ENCODE measurements at places on chromosomes 16 and 17.

- DNase-seq, result no peak
Observed at GRCh38 chr17:12592941-12593340, 72.7 kb upstream of the MYOCD start.

- peak; percentile 86 for DNase-seq
Observed at GRCh38 chr17:38693700-38694329, 11.3 kb upstream of the MLLT6 start.

GRCh38 chr16:10835281-10835931 is 16.8 kb upstream of the TVP23A start:
- DNase-seq, result no peak

DNA sequence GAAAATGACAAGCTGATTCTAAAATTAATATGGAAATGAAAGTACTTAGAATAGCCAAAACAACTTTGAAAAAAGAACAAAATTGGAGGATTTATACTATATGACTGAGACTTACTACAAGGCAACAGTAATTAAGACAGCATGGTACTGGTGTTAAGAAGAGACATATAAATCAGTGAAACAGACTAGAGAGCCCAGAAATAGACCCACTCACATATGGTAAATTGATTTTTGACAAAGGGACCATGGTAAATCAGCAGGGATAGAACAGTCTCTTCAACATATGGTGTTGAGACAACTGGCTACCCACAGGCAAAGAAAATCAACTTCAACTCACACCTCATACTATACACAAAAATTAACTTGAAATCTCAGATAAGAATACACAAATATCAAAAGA is 12.9 kb downstream of the CMC2 start:
- DNase-seq, result no peak

- DNase-seq, result no peak
Observed at GRCh38 chr16:85637808-85638647, 24.9 kb downstream of the GSE1 start.

DNA sequence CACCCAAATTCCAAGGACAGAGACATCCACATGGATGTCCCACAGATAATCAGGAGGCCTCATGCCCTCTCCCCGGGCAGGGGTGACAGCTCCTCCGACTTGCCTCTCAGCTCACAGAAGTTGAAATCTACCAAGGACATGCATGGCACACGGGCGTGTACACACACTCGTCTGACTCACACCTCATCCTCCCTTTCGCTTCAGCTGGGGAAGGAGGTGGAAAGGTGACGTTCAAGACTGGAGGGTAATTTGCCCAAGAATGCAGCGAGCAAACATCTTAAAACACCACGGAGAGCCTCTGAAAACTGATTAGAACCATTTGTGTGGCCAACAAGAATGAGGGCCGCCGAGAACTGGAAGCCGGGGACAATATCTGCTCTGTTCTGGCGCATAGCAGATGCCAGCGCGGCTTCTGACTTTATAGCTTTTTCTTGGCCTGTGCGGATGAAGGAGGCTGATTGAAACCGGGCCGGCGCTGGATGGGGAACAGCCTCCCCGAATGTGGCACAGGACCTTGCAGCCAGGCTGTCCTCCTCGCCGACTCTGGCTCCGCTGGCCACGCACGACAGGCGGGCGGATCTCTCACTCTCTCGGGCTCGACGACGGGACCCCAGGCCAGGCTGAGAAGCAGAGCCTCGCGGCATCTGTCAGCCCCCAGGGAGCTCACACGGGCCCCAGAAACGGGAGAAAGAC is 100.9 kb downstream of the C16orf95 start:
- DNase-seq, result no peak

- DNase-seq, result no peak
Observed at GRCh38 chr17:34246446-34246845, 8.6 kb upstream of the CCL2 start.

GRCh38 chr17:79942011-79942405 is 93.7 kb downstream of the TBC1D16 start:
- DNase-seq, result no peak

GRCh38 chr16:80656711-80657150 is 115.9 kb downstream of the DYNLRB2 start:
- DNase-seq, result peak; percentile 20

DNA sequence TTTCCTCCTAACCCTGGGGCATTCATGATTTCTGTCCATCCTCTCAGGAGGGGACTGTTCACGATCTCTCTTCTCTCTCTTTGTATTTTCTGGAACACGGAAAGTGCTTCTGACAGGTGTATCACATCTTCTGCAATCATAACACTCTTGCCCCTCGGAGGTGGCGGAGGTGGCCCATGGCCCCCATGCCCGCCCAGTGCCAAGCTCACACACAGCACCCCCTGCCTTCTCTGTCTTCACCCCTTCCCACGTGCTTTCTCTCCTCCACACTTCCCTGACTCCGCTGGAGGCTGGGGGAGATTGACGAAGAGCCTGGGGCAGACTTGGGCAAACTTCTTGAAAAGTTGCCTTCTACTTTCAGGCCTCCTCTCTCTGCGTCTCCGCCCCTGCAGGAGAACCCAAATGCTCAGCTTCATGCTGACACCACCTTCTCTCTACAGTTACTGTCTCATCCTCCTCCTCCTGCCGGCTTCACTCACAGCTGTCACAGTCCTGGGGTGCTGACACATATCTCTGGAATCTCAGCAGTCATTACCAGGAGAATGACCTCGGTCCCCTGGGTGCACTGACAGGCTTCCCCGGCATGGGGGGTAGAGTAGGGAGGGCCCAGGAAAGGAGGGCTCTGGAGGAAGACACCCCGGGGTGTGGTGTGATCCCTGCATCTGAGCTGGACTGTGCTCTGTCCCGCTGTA is 127.1 kb downstream of the ENGASE start:
- no peak for DNase-seq

DNA sequence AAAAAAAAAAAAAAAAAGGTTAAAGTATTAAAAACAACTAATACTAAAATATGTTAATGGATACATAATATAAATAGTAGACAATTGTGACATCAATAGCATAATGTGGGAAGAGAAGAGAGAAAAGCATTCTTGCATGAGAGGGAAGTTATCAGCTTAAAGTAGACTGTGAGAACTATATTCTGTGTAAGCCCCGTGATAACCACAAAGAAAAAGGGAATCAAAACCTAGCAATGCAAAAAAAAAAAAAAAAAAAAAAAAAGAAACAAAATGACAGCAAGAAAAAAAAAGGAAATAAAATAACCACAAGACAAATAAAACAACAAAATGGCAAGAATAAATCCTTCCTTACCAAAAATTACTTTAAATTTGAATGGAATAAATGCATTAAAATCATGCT is 39.8 kb upstream of the MYLK3 start:
- DNase-seq, result no peak

- peak; percentile 36 for DNase-seq
Observed at GRCh38 chr16:85521552-85522307, 91.4 kb upstream of the GSE1 start.

GRCh38 chr16:2990891-2991290 is 10.6 kb upstream of the PKMYT1 start:
- no peak for DNase-seq

DNA sequence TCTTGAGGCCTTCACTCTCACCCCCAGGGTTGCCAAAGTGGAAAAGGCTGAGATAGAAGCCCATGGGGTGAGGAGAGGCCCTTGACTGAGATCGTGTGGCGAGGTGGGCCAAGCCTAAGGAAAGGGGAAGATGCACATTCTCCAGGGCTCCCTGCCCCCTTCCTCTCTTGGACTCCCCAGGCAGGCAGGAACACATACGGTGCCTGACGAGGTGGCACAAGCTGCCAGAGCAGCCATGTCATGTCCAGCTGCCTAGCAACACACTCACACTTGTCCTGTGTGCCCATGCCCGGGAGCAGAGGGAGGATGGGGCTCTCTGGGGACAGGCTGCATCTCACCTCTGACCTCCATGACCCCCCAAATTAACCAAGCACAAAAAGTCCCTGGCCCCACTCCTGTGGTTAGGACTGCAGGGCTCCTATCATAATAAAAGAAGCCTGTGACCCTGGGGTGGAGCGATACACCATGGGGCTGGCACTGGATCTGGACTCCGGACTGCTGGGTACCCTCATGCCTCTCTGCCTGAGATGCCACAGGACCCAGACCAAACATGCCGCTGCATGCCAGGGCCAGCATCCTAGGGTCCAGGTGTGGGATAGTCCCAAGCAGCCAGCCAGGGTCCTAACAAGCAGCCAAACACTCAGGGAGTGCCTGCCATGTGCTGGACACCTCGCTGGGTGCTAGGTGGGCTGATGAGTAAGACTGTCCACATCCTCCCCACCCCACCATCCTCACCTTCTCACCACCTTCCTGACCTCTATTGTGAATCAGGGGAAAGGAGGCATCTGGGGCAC is 2.6 kb downstream of the GIT1 start:
- DNase-seq, result no peak

DNA sequence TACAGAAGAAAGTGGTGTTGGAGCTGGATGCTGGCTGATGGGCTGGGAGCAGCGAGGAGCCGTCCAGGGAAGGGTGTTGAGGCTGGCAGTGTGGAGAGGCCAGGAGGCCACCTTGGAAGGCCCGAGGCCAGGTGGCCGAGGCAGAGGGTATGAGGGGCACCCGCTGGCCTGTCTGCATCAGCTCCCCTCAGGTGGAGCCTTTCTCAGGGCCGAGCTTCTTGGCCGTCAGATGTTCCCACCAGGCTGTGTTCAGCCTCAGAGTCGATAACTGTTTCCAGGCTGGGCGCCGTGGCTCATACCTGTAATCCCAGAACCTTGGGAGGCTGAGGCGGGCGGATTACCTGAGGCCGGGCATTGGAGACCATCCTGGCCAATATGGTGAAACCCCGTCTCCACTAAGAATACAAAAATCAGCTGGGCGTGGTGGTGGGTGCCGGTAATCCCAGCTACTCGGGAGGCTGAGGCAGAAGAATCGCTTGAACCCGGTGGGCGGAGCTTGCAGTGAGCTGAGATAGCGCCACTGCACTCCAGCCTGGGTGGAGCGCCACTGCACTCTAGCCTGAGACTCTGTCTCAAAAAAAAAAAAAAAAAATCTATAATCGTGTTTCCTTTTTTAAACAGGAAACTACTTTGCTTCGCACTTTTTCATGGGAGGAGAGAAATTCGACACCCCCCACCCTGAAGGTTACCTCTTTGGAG is 25.3 kb downstream of the MGRN1 start:
- DNase-seq, result no peak

DNA sequence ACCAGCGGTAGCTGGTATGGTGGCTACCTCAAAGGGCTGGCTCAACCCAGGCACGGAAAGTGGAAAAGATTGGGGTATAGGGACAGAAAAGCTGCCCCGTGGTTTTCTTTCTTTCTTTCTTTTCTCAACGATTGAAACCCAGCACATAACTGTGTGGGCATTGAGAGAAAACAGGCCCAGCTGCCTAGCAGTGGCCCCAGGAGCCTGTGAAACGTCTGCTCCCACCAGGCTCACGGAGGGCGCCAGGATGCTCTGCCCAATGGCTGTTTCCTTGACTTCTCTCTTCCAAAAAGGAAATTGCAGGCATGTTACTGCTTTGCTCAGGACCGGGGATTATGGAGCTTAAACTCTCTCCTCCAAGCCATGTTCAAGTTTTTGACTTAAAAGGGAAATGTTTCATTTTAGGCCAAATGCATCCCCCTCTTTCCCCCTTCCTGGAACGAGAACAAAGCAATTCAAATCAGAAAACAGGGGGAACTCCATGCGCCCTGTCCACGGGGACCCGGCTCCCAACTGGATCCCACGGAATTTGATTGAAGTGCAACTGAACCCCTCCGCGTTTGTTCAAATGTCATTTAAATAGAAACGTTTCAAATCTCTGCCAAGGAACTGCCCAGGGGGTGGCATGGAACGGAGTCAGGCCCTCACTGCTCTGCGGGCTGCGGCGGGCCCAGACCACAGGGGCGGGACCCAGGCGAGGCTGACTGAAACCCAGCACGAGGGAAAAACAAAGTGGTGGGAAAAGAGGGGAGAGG is 133.5 kb downstream of the RGS9 start:
- no peak for DNase-seq

GRCh38 chr16:15671530-15672117 is 21.6 kb downstream of the NDE1 start:
- no peak for DNase-seq

GRCh38 chr16:31452631-31453106 is 6.6 kb upstream of the ARMC5 start:
- DNase-seq, result peak; percentile 91

- peak; percentile 55 for DNase-seq
Observed at GRCh38 chr17:72342627-72343527, 222.1 kb downstream of the SOX9 start.

DNA sequence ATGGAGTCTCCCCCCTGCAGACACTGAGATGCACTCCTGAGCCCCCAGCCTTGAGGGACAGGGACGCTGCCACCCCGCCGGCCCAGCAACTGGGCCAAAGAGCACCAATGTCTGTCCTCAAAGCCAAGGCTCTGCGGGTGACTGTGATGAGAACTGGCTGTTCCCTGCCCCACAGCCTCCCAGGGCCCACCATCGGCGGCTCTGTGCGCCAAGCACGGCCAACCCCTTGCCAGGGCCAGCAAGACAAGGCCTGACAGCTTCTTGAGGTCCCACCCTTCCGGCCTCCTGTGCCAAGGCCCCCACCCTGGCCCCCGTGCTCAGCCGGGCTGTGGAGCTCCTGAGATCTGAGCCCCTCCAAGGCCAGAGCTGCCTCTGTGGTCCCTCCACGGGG is 34.2 kb upstream of the PABPN1L start:
- DNase-seq, result no peak

DNA sequence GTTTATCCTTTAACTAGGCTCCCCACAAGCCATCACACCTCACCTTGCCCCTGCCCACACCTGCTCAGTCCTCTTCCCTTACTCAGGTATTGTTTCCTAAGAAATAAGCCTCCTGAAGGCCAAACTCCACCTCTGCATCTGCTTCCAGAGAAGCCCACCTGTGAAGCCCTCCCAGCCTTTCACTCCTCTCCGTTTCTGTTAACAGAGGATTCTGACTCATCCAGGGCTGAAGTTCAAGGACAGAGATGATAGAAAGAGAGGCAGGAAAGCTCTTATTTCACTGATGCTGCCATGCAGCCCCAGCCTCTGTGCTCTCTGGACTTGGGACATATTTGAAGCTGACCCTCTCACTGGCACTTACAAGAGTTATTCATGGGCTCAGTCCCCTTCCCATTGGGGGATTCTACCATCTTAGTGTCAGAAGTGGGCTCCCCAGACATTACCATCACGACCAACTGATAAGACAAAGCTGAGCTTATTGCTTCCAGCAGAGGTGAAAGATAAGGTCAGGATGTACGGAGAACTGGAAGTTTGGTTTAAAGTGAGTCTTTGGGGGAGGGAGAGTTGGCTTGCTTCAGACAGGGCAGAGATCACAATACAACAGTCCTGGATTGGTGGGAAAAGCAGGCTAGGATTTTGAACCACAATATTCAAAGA is 35.3 kb upstream of the XYLT2 start:
- no peak for DNase-seq

- no peak for DNase-seq
Observed at GRCh38 chr17:59389066-59389465, 57.6 kb downstream of the YPEL2 start.
